ENCODE measurements at places on chromosomes 4 and X.
A peak's percentile ranks its signal among the peaks of the same experiment; 100 is the strongest.

DNA sequence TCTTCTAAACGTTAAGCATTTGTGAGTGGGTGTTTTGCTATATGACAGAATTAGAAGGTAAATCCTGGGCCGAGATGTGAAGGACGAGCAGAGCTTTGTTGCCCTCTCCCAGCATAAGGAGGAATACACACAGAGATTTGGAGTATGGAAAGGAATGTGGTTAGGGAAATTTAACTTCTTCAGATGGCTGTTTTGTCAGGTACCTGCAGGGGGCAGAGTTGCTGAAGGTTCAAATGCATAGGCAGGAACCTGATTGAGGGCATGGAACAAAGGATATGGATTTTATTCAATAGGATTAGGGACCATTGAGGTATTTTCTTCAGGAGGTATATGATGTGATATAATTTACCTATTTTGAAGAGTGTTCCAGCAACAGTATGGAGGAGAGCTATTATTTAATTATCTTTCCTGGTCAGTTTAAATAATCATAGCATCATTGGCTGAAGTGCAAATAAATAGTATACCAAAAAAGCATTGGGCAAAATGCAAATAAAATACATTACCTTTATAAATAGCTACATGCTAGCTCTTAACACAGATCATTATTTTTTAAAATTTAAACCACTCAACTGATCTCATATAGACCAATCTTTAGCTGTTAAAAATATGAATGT lies 143.6 kb downstream of the SLIT2 start:
- peak; percentile 71 for DNase-seq

DNA sequence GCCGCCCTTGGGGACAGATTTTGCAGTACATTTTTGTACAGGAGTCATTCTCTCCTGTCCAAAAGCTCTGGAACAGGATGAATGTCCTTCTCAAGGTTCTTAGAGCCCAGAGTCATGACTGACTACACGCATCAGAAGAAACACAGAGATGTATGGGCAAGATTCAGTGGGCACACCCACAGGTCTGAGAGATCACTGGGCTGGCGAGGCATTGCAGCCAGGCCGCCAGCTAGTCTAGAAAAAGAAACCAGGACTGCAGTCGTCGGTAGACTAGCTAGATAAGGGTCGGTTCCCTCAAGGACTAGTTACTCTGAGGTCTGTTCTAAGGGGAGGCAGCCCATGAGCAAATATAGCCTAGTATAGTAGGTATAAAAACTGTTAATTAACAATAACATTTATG lies 19.8 kb downstream of the GBA3 start:
- DNase-seq, result no peak

DNA sequence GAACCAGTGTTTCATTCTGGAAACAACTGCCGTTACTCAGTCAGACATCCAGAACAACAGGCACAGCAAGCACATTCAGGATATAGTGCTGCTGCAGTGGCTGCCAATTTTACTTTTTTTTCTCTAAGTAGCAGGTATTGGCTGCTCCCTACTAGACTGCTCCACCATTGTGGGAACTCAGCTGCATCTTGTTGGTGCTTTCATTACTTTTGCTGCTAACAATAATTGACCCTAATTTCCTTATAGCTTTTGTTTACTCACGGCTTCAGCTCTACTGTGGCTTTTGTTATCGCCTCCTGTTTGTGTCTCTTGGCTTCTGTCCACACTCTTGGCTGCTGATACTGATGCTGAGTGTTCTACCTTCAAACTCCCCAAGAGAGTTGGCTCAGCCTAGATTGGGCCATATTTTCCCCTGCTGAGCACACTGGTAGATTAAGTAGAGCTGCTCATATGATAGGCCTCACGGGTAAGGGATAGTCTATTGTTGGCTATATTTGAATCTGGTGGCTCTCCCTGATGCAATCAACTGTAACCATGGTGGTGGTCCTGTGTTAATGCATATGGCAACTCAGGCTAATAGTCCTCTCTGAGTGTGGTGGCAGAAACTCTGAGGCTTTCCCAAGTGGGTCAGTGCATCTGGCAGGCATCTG lies 44.5 kb upstream of the IL2 start:
- no peak for DNase-seq

DNA sequence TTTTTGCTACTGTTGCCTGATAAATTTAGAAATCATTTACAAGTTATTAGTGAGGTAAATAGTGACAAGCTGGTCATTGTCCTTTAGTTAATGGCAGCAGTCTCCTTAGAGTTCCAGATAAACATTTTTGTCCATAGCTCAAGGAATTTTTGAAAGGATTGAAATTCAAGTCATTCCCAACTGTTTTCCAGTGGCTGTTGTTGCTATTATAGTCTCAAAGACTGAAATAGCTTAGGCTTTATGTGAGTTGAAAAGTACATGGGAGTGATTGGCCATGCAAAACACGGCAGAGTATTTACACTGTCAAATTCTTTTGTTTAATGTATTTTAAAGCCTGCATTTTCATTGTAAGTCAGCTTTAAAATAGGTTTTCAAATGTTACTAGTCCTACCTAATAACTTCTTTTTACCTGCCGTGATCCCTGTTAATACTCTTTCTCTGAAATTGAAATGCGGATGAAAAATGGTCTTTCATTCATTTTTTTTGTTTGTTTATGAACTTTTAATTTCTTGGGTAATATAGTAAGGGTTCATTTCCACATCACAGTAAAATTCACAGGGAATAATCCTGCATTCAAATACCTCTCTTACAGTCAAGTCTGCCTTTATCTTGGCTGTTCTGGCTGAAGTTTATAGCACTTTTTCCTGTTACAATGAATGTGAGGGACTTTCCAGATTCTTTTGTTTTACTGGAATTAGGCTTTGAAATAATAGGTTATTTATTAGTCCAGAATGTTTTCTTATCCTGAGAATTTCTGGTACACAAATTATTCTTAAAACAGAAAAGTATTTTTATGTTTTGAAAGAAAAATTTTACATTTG lies 85.1 kb downstream of the PDLIM5 start:
- no peak for DNase-seq

- no peak for DNase-seq
Observed at GRCh38 chr4:1051472-1051871, 40.0 kb downstream of the FGFRL1 start.

DNA sequence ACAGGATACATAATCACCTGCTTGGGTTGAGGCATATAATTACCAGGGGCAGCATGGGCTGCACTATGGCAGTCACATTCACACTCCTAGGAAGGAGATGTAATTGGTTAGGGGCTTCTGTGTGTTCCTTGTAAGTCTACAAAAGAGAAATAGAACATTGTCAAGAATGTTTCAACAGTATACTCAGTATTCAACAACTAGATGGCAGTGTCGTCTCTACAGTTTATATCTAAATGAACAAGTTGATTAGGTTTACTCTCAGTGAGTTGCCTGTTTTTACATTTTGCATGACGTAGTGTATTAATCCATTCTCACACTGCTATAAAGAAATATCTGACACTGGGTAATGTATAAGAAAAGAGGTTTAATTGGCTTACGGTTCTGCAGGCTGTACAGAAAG lies 50.5 kb upstream of the RAB33B start:
- no peak for DNase-seq

DNA sequence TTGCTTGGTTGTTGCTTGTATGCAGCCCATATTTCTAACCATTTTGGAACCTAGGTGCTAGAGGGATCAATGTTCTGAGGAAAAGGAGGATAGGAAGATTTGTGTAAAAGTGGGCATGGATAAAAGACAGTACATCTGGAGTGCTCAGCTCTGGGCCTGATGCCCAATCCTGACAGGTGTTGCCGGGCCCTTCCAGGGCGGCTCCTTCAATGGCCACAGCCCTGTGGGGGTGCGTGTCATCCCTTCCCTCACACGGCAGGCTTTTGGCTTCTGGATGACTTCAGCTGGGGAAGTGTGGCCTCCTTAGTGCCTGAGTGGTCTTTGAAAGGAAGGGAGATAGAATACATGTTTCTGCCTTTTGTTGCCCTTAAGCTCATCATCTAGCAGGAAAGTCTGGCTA lies 47.2 kb downstream of the NELFA start:
- DNase-seq, result no peak

GRCh38 chr4:87068583-87069021 lies 133.8 kb downstream of the AFF1 start:
- no peak for DNase-seq

- no peak for DNase-seq
Observed at GRCh38 chrX:54708404-54708803, 89.7 kb downstream of the ITIH6 start.

- DNase-seq, result no peak
Observed at GRCh38 chr4:157763490-157763889, 409.3 kb downstream of the GASK1B start.

- DNase-seq, result no peak
Observed at GRCh38 chrX:9443327-9443726, 21.5 kb upstream of the TBL1X start.

DNA sequence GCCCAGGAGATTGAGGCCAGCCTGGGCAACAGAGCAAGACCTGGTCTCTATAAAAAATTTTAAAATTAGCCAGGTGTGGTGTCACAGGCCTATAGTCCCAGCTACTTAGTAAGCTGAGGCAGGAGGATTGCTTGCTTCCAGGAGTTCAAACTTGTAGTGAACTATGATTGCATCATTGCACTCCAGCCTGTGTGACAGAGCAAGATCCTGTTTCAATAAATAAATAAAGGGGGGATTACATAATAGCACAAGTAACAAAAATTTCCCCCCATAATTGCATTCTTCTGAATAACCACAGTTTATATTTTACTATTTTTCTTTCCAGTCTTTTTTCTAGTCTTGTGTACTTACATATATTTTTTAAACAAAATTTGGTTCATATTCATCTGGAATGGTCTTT lies 135.6 kb downstream of the CHIC2 start:
- no peak for DNase-seq

- no peak for DNase-seq
Observed at GRCh38 chr4:630656-631055, 5.3 kb downstream of the PDE6B start.

DNA sequence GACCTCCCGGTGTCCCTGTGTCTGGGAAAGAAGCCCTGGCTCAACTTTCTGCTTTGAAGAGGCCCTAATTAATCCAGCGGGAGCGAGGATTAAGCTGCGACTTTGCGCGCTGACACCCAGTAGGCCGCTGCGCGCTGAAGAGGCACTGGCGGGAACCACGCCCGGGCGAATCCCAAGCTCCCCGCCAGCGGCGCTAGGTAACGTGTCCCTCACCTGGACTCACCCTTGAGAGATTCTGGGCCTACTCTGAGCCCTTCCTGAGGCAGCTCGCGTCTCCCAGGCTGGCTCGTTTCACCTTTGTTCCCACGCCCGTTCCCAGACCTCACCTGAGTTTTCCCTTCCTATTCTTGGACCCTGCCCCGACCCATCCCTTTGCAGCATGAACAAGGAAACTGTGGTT lies 616 bp upstream of the KLHL34 start:
- DNase-seq, result no peak

GRCh38 chr4:173879509-173879908 lies 349.5 kb upstream of the HAND2 start:
- no peak for DNase-seq

- DNase-seq, result no peak
Observed at GRCh38 chrX:84186603-84187532, 1.1 kb downstream of the RPS6KA6 start.

DNA sequence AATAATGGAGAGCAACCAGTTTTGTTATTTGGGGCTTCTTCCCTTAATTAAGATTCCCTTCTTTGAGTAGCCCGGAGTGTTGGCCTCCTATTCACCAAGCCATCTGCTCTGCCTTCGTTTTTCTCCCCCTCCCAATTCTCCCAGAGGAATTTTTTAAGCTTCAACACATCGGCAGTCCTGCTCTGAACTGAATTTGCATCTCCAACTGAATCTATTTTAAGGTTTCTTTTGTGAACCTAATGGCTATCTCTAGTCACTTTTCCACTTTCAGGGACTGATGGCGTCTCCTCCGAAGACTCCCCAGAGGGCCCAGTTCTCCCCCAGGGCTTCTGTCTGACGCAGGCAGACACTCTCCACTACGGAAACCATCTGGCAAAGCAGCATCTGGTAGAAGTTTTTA lies 280.2 kb downstream of the ADGRA3 start:
- DNase-seq, result no peak

DNA sequence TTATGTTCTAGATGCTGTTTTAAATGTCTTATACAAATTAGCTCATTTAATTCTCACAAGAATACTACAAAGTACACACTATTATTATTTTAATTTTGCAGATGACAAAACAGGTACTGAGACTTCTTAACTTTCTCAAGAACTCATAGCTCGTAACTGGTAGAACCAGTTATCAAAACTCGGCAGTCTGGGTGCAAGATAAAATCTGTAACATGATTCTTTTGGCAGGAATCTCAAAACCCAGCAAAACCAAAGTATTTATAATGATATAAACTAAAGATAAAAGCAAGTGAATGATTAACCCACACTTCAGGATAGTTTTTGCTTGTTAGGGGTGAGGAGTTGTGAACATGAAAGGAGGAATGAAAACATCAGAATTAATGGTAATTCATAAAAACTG lies 27.6 kb downstream of the CLNK start:
- DNase-seq, result no peak

GRCh38 chr4:186932631-186933187 lies 209.1 kb upstream of the FAT1 start:
- DNase-seq, result no peak

DNA sequence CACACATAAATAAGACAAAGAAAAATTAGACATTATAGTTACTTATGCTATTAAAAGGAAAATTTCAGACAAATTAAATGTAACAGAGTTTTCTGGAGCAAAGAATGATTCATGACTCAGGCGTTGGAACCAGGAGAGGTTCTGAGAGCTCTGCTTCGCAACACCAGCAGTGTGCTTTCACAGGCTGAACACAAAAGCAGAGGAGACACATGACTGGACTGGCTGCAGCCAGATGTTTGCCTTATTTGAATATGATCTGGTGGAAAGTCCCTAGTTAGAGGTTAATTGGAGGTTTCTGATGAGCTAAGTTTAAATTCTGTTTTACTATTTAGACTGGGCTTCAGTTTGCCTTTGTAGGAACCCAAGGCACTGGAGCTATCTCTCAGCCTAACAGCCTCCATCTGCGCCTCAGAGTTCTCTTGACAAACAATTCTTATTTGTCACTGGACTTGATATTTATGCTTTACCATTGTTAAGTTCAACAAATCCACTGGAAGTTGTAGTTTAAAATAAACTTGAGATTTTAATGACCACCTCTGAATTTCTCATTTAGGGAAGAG lies 16.2 kb downstream of the BOD1L1 start:
- no peak for DNase-seq

- no peak for DNase-seq
Observed at GRCh38 chr4:115213716-115214115, 100.3 kb upstream of the NDST4 start.

DNA sequence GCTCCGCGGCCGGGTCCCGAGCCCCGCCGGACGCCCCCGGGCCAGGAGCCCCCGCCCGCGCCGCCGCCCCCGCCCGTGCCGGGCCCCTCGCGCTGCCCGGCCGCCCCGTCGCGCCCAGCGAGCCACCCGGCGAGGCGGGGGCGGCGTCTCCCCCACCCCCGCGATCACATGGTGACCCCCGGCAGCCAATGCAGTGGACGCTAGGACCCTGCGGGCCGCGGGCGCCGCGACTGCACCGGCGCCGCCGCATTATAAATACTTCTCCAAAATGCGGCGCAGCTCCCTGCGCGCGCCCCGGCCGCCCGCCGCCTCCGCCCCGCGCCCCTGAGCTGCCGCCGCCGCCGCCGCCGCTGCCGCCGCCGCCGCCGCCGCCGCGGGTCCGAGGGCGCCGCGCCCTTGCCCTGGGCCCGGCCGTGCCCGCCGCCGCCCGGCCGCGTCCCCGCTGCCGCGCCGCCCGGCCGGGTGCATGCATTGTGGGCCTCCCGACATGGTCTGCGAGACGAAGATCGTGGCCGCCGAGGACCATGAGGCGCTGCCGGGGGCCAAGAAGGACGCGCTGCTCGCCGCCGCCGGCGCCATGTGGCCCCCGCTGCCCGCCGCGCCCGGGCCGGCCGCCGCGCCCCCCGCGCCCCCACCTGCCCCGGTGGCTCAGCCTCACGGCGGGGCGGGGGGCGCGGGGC lies at the start of gene NAT8L:
TSS of gene NAT8L (plus strand) at position 282 of the 680 bp plus-strand sequence. CDS start at position 467, 185 bp downstream.
- DNase-seq, result no peak
